ENCODE measurements at places on chromosomes 2 and 18. TPM values are rescaled to one million over a fixed set of nuclear protein-coding genes. Genes with fewer than 3 reads are reported as not detected.

HOXD9 gene
- not detected for total RNA-seq

HRH4 gene
- 1.6 TPM for total RNA-seq

CRYBA2 gene
- total RNA-seq: not detected

GRCh38 chr18:50397023-50397422, 22.2 kb downstream of the SKA1 start:
- H3K27me3 ChIP-seq: peaks cover 24% of the 10 kb centered on the region
- H3K36me3 ChIP-seq: peaks cover 19% of the 10 kb centered on the region
- no peak overlapping the region for H3K27ac ChIP-seq
- H3K4me1 ChIP-seq: no peaks in the 10 kb centered on the region
- H3K4me3 ChIP-seq: no peak overlapping the region

GRCh38 chr2:176554101-176555048, 285.1 kb downstream of the MTX2 start:
- DNase-seq: peak; percentile 70
- H3K27me3 ChIP-seq: peaks cover 48% of the 10 kb centered on the region
- no peak overlapping the region for H3K27ac ChIP-seq
- H3K36me3 ChIP-seq: no peaks in the 10 kb centered on the region
- H3K4me3 ChIP-seq: peak overlapping the region; percentile 80
- H3K4me1 ChIP-seq: peaks cover 11% of the 10 kb centered on the region
